Esophagus squamous epithelium (tissue), 5 donors: ENCODE measurements at places on chromosomes 5 and 9.

- DNase-seq: no peak
Observed at GRCh38 chr5:144028636-144029035, 141.8 kb downstream of the YIPF5 start.

DNA sequence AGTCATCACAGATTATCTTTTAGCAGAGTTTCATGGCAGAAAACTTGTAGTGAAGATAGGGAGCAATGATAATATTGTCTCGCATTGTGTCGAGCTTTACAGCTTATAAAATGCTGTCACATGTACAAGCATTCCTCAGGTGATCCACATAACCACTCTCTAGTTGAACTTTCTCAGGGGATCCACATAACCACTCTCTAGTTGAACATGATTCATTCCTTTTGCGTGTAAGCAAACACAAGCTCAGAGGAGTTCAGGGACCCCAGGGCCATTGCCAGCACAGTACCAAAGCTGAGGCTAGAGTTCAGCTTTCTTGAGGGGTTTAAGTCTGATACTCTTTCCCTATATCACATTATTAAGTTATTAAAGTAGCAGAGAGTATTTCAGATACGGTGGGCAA lies 86.7 kb downstream of the CDH6 start:
- DNase-seq: no peak

- DNase-seq: no peak
Observed at GRCh38 chr9:35658968-35659220, 802 bp downstream of the CCDC107 start.

- no peak for DNase-seq
Observed at GRCh38 chr5:56147106-56147505, 86.0 kb downstream of the ANKRD55 start.

- DNase-seq: no peak
Observed at GRCh38 chr9:127918183-127919107, 1.6 kb upstream of the ST6GALNAC4 start.

- DNase-seq: no peak
Observed at GRCh38 chr9:111939322-111939721, 42.7 kb downstream of the UGCG start.

DNA sequence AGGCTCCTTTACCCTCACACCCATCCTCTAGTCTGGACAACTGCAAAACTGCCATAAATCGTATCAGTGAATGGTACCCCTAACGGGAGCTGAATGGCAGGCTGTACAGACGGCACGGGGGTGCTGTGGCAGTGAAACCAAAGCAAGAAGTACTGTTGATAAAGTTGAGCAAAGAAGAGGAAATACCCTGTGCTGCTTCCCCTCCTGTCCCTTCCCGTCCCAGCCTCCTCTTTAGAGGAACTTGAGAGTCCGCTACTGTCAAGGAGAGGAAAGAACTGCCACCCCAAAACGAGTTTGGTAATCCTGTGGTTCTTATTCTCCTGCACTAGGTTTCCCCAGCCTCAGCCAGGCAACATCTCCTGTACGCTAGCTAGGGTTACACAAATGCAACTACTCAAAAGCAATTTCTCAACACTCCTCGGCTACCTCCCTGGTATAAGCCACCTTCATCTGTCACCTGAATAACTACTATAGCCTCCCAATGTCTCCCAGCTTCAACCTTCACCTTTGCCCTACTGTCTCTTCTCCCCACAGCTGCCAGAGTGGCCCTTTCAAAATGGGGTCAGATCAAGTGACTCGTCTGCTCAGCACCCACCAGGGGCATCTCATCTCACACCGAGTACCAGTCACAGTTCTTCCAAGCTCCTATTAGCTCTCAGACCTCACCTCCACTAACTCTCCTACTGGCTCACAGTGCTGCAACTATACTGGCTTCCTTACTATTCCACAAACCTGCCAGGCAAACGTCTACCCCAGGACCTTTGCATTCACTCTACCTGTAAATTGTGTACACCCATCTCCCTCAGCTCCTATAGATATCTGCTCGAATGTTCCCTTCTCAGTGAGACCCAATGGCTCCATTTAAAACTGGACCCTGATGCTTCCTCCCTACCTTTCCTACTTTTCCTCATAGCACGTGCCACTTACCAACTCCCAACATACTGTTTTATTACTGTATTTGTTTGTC lies 4.1 kb downstream of the GLRX start:
- no peak for DNase-seq

DNA sequence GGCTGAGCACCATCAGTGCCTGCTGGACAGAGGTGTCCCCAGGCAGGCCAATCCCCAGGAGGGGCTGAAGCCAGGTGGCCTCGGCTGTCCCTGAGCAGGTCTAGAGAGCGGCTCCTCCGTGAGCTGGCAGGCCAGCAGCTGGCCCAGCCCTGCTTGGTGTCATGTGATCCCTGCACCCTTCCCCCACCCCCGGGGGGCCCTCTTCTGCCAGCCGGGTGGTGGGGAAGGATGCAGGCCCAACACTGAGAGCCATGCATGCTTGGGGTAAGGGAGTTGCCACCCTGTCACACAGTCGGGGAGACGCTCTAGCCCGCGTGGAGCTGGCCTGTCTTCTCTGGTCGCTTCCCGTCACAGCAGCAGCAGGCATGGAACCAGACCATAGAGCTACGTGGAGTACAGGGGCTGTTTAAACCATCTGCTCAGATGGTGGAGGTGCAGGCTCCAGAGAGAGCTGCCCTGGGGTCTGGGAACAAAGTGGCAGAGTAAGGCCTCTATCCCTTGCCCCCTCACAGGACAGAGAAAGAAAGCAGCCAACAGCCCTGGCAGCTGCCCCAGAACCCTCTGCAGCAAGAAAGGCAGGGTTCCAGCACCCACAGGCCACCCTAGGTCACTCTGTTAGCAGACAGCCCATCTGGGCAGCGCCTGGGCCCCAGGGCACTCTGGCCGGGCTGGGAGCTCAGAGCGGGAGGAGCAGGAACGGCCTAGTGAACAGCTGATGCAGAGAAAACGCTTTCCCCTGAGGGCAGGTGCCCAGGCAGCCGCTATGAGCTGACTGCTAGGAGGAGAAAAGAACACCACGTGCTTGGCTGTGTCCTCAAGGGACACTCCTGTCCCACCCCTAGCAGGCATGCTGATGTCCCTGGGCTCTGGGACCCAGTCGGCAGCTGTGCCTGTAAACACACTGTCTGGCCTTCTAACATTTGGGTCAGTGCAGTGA lies 6.8 kb downstream of the RALGDS start:
- no peak for DNase-seq

GRCh38 chr9:2461892-2462291 lies 159.7 kb upstream of the VLDLR start:
- DNase-seq: no peak

- DNase-seq: no peak
Observed at GRCh38 chr5:105993027-105993426, 1677.7 kb downstream of the EFNA5 start.

GRCh38 chr5:96439477-96440184 lies 6.6 kb upstream of the PCSK1 start:
- DNase-seq: no peak

DNA sequence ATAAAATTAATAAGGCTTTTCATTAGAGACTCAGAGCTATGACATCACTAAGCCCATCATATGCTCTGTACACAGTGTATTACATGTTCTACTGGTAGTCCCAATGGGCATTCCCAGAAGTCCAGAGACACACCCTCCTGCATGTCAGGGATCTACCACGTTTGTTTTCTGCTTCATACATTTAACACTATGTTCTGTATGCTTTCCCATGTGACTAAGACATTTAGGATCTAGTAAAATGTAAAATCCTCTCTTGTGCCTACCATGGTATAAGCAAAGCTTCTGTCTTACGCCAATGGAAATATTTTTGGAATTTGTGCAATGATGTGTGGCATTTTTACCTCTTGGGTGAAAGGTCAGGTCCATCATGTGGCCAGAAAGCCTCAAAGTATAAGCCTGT lies 192.4 kb downstream of the ADAMTSL1 start:
- DNase-seq: no peak

GRCh38 chr9:92414566-92414965 lies 9.7 kb downstream of the OMD start:
- no peak for DNase-seq

DNA sequence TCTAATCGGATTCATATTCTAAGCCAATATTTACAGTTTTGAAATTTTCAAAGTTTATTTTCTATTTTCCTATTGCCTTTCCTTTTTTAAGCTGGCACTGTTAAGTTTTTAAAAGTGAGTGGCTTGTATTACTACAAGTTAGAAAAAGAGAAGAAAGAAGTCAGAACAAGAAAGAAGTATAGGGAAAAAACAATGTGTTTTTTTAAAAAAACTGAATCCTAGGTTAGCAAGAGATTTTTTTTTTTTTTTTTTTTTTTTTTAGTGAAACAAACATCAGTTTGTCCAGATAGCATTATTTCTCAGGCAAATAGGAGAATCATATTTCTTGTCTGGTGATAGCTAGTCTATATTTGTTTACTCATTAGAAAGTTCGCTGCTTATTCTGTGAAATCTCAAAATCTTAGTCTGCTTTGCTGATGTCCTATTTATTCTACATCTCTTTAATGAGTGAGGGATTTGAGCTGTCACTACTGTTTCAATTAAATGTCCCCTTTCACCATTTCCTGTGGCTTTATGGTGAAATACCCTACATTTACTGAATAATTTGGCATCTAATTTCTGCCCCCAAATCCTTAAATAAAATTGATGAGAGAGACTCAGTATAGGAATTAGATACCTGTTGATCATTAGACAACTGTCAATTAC lies 19.1 kb upstream of the LMNB1 start:
- no peak for DNase-seq

- DNase-seq: no peak
Observed at GRCh38 chr9:109403766-109404320, 83.0 kb upstream of the EPB41L4B start.

DNA sequence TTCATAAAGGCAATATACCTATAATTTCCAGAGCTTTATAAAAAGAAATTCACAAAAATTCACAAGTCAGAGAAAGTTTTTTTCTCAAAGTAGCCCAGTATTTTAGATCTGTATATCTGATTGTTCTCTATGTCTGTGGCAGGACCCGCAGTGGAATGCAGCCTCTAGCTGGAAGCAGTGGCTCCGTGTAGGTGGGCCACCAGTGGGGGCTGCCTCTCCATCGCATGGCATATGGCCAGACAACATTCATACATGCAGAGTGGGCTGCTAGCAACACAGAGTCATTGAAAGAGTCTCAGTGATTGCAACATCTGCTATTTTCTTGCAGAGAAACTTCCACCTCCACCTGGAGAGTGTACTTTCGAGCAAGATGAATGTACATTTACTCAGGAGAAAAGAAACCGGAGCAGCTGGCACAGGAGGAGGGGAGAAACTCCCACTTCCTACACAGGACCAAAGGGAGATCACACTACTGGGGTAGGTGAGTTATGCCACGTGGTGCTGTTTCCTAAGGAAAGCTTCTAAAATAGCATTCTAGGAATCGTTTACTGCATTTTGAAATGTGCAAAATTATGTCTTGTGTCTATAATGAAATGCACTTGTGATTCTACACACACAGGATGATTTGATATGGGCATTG lies 88.5 kb upstream of the SMC5 start:
- no peak for DNase-seq

DNA sequence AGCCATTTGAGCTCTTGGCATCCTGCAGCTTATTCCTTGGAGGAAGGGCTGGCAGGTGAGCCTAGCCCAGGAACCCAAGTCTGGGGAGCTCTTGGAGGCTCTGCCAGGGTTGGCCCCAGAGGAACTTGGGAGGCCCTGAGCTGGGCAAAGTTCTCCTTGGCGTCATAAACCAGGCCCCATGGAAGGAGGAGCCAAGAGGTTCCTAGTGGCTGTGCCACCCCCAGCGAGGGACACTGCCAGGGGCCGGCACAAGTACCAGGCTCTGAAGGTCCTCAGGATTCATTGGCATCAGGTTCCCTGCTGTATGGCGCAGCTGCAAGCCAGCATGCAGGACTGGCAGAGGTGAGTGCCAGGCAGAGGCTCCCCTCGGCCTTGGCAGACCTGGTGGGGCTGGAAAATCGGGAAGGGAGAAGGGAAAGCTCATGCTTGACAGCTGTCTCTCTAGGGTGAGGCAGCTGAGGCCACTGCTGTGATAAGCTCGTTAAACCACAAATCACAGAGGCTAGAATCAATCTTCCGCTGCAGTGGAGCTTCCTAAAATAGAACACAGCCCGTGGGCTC lies 54.6 kb upstream of the SYNPO start:
- no peak for DNase-seq

DNA sequence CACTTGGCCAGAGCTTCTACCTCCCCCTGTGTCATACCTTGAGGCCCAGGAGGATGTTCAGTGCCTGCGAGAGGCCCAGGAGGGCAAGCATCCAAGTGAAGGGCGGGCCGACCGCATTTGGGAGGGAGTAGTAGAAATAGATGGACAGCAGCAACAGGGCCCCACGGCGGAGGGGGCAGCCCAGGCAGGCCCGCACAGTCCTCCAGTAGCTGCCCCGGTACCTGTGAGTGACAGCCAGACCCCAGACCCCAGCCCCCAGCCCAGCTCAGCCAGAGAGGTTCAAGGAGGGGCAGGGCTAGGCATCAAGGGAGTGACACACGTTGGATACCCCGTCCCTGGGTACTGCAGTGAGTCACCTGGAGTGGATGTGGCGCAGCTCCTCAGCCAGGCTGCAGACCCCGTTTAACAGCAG lies 1.4 kb downstream of the STING1 start:
- DNase-seq: no peak

DNA sequence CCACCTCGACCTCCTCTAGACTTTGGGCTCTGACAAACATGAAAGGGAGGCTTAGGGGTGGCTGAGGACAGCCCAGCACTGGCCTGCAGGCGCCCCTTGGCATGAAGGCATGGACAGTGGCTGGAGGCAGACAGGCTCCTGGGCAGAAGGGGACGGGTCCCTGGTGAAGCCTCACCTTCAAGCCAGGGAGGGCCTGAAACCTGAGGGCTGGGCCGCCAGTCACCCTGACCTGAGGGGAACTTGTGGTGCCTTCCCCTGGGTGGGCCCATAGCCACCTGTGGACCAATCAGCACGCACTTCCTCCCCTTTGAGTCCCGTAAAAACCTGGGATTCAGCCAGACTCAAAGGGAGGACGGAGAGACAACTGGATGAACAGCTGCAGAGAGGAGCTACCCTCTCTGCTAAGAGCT lies 90.4 kb upstream of the PUM3 start:
- DNase-seq: no peak

GRCh38 chr5:87940775-87941174 lies 327.9 kb downstream of the TMEM161B start:
- DNase-seq: no peak

DNA sequence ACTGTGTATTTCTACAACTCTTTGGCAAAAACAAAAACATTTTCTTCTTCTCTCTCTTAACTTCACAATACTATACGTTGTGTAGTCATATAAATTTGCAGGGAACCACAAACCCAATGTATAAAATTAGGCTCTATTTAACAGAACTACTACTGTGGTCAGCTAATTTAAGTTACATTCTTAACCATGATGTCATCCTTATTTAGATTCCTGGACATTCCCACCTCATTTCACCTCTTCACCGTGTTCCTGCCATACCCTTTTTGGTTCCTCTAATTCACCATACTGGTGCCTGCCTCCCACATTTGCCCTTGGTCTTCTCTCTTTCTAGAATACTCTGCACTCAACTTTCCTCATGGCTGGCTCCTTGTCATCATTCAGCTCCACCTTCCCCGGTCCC lies 75.7 kb upstream of the SH3GL2 start:
- DNase-seq: no peak

GRCh38 chr9:123660691-123661466 lies 269.0 kb downstream of the DENND1A start:
- DNase-seq: no peak

GRCh38 chr5:178535299-178536175 lies 54.7 kb downstream of the COL23A1 start:
- no peak for DNase-seq
